ENCODE measurements at places on chromosomes 2 and 18.
A peak's percentile ranks its signal among the peaks of the same experiment; 100 is the strongest.

DNA sequence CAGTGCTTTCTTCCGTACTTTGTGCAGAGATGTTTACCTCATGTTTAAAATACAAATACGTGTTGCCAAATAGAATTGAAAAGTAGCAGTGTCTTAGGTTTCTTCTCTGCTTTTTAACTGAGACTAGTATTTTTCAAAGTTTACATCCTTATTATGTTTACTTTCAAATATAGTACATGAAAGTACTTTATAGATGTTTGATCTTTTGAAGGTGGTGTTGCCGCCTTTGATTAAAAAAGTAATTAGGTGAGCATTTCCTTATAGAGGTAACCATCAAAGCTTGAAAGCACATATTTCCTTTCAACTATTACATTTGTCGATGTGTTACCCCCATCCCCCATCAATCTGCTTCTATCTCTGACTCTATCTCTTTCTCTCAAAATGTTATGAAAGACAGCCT, 87.0 kb downstream of the CERS6 start:
- DNase-seq, result no peak

- DNase-seq, result peak; percentile 14
Observed at GRCh38 chr2:190451561-190452176, 43.5 kb downstream of the MFSD6 start.

DNA sequence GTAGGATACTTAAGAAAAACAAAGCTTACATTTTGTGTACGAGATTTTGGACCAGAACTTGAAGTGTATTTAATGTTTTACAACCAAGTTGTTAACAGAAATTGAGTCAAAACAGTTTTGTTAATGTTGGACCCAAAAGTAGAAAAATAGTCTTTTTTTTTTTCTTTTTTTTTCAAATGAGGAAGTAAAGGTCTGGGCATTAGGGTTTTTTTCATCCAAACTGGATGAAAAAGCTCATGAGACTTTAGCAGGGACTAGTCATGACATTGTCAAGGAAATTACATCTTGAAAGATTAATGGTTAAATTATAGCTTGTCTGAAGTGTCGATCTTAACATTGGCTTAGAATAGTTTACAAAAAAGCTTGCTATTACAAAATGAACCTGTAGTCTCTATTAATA, 32.3 kb downstream of the CCNT2 start:
- no peak for DNase-seq

- DNase-seq, result no peak
Observed at GRCh38 chr2:27109083-27109482, 9.8 kb downstream of the CGREF1 start.

DNA sequence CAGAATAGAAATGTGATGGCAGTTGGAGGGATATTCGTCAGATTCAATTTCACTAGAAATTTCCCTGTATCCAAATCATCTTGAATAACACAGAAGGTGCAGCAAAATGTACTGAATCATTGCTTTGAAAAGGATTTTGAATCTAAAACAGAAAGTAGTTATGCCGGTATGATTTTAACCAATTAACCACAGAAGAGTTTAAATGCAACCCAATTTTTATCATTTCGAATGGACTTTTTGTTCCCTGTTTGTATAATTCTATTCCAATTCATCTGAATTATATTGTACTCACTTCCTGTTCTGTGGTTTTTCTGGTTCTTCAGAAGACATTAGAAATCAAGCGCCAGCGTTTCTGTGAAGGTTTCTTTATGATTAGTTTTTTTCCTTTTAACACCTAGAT, 190.4 kb downstream of the MYO3B start:
- no peak for DNase-seq

- DNase-seq, result no peak
Observed at GRCh38 chr18:55699233-55699765, 111.3 kb upstream of the TCF4 start.

Measured in HS-5 (cell line).